ENCODE measurements at places on chromosomes 1 and 21.

DNA sequence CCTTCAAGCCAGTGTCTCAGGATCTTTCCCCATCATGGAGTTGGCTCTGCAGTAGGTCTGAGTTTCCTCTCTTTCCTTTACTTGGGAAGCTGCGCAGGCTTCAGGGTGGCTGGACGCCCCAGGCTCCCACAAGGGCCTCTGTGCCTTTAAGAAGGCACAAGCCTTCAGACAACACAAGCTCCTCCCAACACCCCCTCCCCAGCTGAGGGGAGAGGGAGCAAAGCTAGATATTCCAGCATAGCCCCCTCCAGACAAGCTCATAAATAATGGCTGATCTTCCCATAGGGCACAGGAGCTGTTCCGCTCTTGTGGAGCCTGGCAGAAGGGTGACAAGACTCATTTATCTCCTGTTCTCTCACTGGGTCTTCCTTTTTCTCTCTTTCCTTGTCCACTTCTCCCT, 27.9 kb upstream of the ATP2B4 start:
- no peak for DNase-seq

DNA sequence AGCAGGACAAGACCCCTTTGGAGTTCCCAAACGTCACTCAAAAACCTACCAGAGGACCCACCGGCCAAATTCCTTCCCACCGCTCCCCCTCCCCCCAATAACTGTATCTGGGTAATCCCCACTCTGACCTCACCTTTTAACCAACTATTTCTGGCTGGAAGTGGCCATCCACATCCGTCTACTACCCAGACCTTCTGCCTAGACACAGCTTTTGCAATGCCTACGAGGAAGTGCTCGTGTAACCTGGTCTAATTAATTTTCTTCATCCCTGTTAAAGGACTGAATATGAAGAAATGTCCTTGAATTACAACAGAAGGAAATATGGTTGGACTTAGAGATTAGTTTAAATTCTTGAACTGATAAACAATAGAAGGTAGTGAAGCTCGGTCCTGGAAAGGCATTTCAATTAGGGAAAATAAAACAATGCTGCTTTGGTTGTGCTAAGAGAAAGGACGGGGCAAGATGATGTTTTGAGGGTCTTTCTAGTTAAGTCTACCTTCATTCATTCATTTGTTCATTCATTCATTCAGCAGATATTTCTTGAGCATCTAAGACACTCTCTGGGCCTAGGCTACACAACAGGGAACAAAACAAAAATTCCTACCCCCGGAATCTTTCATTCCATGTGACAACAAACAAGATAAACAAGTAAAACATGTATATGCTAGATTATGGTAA, 18.8 kb downstream of the AVPR1B start:
- DNase-seq: no peak

GRCh38 chr1:181430015-181430885, 53.1 kb upstream of the CACNA1E start:
- no peak for DNase-seq

GRCh38 chr1:198205016-198205684, 48.4 kb downstream of the NEK7 start:
- no peak for DNase-seq

- no peak for DNase-seq
Measured at GRCh38 chr1:6989212-6990159, 204.2 kb downstream of the CAMTA1 start.

DNA sequence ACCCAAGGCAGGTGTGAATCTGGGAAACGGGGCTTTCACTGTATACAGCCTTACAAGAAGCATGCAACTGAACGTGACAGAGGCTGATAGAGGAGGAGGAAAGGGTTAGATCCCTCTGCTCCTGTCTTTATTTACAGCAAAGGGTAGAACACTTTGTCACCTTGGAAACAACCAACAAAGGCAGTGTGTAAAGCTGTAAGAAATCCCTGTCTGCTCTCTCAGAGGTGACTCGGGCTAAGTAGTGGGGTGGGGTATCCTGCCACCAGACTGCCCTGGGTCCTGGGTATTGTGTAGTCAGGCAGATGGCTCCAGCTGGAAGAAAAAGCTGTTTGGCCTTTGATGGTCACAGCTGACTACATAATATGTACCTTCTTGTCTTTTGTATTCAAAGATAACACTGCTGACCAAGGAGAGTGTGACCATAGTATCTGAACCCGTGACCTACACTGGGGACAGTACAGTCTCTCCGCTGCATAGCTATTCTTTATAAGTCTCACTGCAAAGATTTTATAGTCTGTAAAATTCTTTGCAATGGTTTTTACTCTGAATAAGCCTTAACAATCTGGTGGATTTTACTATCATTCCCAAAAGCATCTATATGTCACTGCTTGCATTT, 22.1 kb upstream of the POU2F1 start:
- no peak for DNase-seq

DNA sequence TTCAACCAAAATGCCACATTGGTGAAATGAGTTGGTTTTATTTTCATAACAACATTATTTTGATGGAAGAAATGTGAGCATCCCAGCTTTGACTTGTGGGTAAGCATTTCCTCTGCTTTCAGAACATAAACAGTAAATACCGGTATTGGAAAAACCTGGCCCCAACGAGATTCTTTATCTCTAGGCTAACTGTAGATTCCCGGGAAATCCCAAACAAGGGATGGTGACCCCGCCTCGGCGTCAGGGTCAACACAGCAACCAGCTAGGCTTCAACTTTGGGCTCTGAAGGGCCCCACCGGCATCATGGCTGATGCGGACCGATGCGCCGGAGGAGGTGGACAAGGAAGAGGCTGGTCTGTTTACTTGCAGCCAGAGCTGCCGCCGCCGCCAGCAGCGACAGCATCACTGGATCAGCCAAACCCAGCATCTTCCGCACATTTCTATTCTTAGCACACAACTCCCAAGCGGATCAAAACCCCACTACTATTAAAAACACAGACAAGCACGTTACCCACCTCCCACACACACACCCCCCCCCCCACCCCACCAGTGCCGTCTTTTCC, 1.1 kb downstream of the AKT3 start:
- DNase-seq: peak; percentile 75

- DNase-seq: no peak
Measured at GRCh38 chr1:14777516-14778506, 179.3 kb downstream of the KAZN start.

GRCh38 chr1:155277902-155278688, 832 bp downstream of the HCN3 start:
- DNase-seq: peak; percentile 34

GRCh38 chr1:182930985-182931384, 22.0 kb downstream of the SHCBP1L start:
- DNase-seq: no peak

- no peak for DNase-seq
Measured at GRCh38 chr21:44778499-44778911, 23.1 kb downstream of the UBE2G2 start.

DNA sequence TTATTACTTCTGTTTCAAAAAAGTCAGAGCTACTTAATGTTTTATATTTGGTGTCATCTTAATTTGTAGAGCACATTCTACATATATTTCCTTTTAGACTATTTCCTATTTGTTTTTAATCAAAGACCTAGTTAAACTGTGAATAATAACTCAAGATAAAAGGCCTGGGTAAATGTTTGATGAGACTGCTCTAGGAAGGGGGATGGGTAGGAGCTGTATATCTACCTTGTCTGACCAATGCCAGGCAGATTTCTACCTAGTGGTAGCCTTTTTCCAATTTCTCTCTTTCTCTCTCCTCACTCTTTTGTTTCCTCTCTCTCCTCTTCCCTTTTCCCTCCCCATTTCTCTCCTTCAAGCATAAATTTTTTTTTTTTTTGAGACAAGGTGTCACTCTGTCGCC, 31.9 kb upstream of the IVNS1ABP start:
- DNase-seq: no peak

DNA sequence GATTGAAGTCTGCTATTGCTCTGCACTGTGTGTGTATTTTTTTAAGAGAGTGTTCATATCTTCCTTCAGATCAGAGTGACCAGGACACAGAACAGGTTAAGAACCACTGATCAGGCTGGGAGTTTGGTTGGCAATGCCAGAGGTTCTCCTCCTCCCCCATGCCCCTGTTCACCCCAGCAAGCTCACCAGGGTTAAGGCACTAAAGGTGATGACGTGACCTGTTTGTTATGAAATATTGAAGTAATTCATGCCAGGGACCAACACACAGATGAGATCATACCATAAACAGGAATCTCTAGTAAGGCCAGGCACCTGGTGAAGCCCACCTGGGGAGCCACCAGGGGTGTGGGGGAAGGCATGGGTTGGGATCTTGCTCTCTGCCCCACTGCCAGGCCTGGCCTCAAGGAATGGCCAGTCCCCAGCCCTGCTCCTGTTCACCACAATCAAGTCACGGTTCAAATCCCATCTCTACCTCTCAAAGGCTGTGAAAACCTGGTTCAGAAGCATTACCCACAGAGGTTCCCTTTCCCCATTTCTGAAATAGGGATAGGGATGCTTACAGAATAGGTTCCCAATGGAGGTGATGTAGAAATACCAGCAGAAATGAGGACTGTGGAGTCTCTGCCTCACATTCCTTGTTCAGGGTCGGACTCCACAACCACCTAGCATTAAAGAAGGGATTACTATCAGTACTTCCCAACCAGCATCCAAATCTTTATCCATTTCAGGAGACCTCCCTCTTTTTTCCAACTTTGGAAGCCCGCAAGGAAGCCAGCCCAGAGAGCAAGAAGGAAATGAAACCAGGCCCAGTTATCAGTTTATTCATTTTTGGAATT, 2.4 kb downstream of the ID3 start:
- DNase-seq: no peak

DNA sequence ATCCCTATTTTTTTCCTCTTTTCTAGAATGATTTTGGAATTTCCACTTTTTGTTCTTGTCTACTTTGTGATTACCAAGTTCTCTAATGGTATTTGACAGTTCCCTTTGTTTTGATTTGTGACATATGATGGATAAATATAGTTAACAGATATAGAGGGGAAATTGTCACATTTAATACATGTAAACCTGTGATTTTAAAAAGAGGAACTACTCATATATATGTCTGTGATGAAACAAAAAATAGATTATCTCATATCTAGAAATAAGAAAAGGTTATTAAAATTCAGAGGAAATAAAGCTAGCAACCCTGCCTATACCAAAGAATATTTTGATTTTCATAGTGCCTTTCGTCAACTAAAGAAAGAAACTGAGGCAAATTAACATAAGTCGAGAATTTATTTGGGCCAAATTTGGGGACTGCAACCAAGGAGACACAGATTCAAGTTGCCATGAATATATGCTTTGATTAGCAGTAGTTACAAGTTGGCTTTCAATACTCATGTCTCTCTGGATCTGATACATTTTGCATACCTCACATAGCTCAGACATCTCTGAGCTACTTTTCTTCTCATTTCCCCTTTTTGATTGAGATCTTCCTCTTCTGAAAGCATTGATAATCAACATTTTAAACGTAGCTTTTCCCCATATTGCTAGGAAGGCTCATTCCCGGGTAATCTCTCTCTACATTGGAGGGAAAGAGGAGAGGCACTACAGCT, 15.6 kb upstream of the C21orf91 start:
- no peak for DNase-seq

GRCh38 chr1:6148497-6149241, 31.5 kb downstream of the CHD5 start:
- no peak for DNase-seq

GRCh38 chr1:97920832-97921571, at the start of gene DPYD:
Gene DPYD (minus strand): TSS chr1:97921034. CDS start chr1:97920922, 112 bp downstream.
- DNase-seq: peak; percentile 93

DNA sequence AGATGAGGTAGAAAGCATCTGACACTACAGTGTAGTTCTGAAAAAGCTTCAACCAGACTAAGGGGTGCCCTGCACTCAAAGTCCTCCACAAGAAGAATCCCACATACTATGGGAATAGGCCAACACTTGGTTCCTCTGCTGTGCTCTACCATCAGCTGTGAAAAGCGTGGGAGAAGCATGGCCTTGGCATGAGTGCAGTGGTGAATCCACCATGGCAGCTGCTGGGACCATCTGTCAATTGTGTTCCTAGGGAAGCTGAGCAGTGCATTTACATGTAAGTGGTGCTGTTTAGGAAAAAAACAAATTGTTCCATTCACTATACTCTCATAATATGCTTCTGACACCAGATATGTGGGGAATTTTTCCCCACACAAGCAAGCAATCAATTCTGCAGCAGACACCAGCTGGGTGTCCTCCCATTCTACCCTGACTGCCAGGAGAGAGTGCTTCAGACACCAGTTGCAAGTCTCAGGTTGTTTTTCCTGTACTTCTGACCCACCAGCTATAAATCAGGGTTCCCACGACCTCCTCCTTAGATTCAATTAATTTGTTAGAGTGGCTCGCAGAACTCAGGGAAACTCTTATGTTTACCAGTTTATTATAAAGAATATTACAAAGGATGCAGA, 230.8 kb upstream of the CHRM3 start:
- no peak for DNase-seq

GRCh38 chr1:114473796-114474195, 37.2 kb downstream of the TRIM33 start:
- DNase-seq: no peak

- peak; percentile 95 for DNase-seq
Measured at GRCh38 chr21:45011911-45012661, 62.3 kb upstream of the ADARB1 start.

DNA sequence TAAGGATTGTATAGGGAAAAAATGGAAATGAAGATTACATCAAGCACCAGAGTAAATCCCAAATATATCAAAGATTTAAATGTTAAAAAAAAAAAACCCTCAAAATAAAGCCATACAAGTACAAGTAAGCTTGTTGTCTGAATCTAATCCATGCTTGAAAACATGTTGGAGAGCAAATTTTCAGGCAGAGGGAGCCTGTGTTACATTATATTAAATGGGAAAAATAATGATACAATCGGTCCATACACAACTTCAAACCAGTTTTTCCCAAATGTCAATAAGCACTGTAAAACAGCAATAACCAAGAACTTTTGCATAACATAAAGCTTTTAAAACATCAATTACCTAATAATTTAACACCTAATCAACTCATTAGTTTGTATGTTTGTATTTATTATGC, 949.4 kb upstream of the ADGRL4 start:
- DNase-seq: no peak

DNA sequence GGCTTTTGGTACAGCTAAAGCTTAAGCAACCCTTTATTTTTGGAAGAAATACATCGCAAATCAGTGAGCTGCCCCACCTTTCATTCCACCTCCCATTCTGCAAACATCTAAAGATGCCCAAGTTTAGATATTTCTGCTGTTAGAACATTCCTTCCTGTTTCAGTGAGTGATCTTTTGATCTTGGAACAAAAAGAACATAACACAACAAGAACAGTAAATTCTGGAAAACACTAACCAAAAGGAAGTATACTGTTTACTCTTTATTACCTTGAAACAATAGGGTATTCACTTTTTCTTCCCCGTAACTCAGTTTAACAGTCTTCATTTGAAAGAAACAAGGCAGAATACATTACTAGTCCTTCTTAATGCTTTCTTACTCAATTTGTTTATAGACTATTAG, 40.6 kb downstream of the HNRNPR start:
- no peak for DNase-seq

Data from HCEC 1CT (cell line).